ENCODE measurements at places on chromosomes 7 and 10.

- DNase-seq, result no peak
These were observed 58.3 kb downstream of the SGMS1 start for GRCh38 chr10:50565301-50566083.

- DNase-seq, result no peak
These were observed 44.3 kb downstream of the PFKP start for GRCh38 chr10:3111621-3112163.

GRCh38 chr10:4170633-4171314 is 385.8 kb upstream of the KLF6 start:
- no peak for DNase-seq

GRCh38 chr7:14339861-14340260 is 350.4 kb upstream of the ETV1 start:
- no peak for DNase-seq

- no peak for DNase-seq
These were observed 28.2 kb downstream of the IL2RA start for GRCh38 chr10:6033954-6034353.

- no peak for DNase-seq
These were observed 631 bp downstream of the HPS6 start for GRCh38 chr10:102065561-102066398.

- DNase-seq, result no peak
These were observed 4.3 kb downstream of the DYNC1I1 start for GRCh38 chr7:95776561-95777185.

DNA sequence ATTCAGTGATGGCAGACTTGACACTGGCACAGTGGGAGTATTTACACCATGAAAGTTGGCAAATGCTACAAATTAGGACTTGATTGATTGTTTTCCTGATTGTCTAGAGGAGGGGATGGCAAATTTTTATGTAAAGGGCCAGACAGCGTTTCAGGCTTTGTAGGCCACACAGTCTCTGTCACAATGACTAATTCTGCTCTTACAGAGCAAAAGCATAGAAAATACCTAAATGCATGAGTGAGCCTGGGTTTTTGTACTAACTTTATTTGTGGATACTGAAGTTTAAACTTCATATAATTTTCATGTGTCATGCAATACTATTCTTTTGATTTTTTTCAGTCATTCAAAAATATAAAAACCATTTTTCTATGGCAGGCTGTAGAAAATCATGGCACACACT is 9.0 kb upstream of the ARMS2 start:
- DNase-seq, result no peak

- DNase-seq, result no peak
These were observed 124.8 kb upstream of the CHST15 start for GRCh38 chr10:124217906-124218804.

DNA sequence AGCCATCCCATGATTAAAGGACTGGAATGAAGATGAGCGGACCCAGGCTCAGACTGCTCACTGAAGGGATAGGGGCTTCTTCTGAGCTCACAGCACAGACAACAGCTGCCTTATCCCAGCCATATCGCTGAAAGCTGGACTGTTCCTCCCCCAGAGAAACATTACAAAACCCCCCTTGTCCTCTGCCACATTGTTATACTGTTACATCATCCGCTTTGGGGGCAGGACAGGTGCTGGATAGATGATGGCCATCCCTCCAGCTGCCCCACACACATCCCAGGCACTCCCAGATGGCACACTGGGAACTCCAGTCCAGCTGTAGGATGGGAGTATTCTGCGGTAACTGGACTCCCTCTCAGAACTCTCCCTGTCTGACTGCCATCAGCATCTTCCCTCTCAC is 58.7 kb upstream of the BTRC start:
- no peak for DNase-seq

GRCh38 chr10:114420811-114421485 is 16.6 kb upstream of the AFAP1L2 start:
- no peak for DNase-seq

GRCh38 chr7:71538210-71538609 is 406.3 kb downstream of the GALNT17 start:
- DNase-seq, result no peak

DNA sequence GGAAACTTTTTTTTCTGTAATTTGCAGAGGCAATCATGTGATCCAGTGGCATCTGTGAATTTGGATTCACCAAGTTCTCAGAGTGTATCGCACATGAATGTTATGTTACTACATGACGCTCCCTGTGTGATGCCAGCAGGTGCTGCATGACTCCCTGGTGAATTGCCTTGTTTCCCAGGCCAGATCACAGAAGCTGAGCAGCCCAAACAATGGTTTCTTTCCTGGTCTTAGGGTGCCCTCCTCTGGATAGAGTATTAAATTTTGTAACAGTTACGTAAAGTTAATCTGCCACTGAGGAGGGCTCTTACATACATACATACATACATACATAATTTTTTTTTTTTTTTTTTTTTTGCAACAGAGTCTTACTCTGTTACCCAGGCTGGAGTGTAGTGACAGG is 3.6 kb downstream of the ZSCAN21 start:
- DNase-seq, result no peak

DNA sequence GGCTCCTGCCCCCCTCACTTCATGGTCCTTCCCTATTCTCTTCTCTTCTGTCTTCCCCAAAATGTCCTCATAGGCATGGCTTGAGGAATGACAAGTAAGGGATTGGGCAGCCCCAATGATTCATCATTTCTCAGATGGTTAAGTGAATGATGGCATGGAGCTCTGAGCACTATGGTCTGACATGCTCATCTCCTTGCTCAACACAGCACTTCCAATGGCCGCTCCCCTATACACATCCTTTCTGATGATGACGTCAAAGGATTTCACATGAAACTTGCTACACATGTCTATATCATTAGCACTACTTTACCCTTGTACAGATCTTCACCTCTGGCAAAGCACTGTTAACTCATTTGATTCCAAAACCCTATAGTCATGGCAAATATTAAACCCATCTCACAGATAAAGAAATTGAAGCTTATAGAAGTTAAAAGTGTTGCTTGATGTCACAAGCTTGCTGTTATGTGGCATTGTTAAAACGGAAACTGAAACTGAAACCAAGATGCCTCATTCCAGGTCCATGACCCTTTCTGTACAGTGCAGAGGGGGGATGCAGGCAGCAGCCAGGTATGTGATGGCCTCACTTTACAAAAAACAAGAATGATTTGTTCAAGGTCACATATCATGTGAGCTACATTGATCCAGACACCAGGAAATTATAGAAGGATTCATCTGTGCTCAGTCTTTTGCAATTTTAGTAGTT is 90.0 kb upstream of the PLXNA4 start:
- no peak for DNase-seq

DNA sequence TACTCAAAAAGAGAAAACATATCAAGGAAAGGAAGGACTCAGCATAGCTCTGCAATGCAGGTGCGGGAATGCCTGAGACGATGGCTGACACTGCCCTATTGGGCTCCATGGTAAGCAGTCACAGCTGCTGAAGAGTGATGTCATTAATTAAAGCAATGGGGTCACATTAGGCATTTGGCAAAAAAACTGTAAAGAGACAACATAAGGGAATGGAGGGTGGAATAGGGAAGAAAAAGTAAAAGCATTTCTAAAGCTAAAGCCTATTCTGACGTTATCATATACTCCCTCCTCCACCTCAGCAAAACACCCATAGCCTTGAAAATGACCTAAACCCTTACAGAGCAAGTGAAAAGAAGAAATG is 38.5 kb upstream of the SPOCK2 start:
- DNase-seq, result no peak

- DNase-seq, result no peak
These were observed 95.5 kb upstream of the FAM20C start for GRCh38 chr7:96861-97260.

- no peak for DNase-seq
These were observed 29.7 kb upstream of the CRTAC1 start for GRCh38 chr10:98060079-98060478.

DNA sequence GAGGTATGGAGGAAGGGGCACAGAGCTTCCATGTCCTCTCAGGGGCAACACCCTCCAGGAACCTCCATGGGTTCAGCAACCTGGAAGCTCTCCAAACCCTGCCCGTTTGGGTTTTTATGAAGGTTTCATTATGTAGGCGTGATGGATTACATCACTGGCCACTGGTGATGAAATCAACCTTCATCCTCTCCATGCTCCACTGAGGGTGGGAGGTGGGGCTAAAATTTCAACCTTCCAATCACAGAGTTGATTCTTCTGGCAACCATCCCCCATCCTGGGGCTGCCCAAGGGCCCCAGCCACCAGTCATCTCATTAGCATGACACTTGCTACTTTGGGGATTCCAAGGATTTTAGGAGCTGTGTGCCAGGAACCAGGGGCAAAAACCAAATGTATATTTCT is 90.1 kb downstream of the TEX36 start:
- no peak for DNase-seq

- DNase-seq, result no peak
These were observed 9.6 kb upstream of the OAT start for GRCh38 chr10:124428207-124428777.

DNA sequence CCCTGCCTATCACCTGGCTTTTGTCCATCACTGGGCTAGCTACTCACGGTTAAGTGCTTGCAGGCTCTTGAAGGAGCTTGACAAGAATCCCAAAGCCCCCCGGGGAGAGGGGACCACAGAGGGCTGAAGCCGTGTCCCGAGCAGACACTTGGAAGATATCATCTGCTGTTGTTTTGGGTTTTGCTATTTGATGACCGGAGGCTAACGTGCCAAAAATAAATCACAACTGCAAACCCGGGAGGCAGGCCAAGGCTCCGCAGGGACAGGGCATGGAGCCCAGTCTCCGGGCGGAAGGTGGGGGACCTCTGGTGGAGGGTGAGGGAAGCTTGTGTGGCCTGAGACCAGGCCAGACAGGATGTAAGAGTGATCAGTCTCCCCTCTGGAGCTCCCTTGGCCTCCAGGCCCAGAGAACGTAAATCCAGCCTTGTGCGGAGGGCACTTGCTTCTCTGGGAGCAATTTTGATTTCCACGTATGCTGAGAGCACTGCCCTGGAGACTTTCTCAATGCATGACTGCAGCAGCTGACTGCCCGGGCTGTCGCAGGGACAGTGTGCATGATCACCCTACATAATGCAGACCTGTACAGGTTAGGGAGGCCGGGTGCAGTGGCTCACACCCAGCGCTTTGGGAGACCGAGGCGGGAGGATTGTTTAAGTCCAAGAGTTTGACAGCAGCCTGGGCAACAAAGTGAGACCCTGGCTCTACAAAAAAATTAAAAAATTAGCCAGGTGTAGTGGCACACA is at the start of gene PHKG1:
TSS of gene PHKG1 (minus strand) at position 164 of the 743 bp plus-strand sequence. CDS start 4,011 bp downstream, outside the sequence.
- DNase-seq, result no peak

GRCh38 chr10:116995648-116996047 is 9.3 kb downstream of the SHTN1 start:
- DNase-seq, result no peak

- DNase-seq, result no peak
These were observed 11.5 kb upstream of the GARIN1A start for GRCh38 chr7:128660596-128660995.
